Suprapubic skin (tissue), 4 donors: ENCODE measurements at places on chromosomes 13 and 19. TPM values are rescaled to one million over a fixed set of nuclear protein-coding genes. Genes with fewer than 3 reads are reported as not detected.

Gene RNF113B
- not detected for total RNA-seq

DNA sequence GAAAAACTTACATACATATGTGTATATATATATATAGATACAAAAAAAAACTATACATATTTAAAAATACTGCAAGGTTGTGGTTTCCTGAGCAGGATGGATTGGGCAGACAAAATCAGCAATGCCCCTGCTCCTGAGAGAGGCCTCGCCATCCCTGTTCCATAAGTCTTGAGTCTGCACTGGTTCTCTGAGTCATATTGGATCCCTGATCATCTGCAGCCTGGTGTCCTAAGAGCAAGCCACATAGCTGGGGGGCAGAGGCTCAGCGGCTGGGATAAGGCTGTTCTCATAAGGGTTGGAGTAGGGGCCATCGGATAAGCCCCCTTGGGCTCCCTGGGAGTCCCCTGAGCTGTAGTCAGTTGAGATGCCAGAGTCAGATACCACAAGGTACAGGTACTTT lies 3.3 kb downstream of the SWSAP1 start:
- H3K4me1 ChIP-seq = peaks cover 69% of the 10 kb centered on the region
- H3K36me3 ChIP-seq = no peaks in the 10 kb centered on the region
- no peak overlapping the region for H3K4me3 ChIP-seq
- DNase-seq = no peak
- H3K27me3 ChIP-seq = peaks cover 9% of the 10 kb centered on the region
- H3K27ac ChIP-seq = no peak overlapping the region

Gene ZNF813
- total RNA-seq = 2.4 TPM

DNA sequence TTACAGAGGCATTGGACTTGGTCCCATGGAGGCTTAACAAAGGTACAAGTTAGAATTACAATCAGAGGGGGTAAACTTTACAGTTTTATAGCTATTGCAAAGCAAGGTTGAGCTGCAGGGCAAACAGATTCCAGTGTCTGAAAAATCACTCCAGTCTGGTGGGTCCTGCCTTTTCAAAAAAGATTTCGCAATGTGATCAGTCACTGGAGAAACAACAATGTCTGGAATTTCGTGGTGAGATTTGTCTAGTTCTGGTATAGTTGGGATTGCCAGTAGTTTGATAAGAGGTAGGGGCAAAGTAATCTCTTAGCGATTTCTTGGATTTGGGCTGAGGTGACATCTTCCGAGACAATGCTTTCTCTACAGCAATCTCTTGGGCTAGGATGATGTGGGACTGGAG lies 1198.2 kb upstream of the PCDH9 start:
- H3K36me3 ChIP-seq = no peaks in the 10 kb centered on the region
- no peak overlapping the region for H3K4me3 ChIP-seq
- H3K27me3 ChIP-seq = no peaks in the 10 kb centered on the region
- no peak overlapping the region for H3K27ac ChIP-seq
- H3K4me1 ChIP-seq = no peaks in the 10 kb centered on the region

Gene ZNF486
- 8.9 TPM for total RNA-seq

GRCh38 chr13:30382836-30383525 lies 39.3 kb upstream of the UBE2L5 start:
- H3K27ac ChIP-seq = no peak overlapping the region
- H3K4me1 ChIP-seq = peaks cover 5% of the 10 kb centered on the region
- no peaks in the 10 kb centered on the region for H3K36me3 ChIP-seq
- no peak overlapping the region for H3K4me3 ChIP-seq
- DNase-seq = no peak

- no peak for DNase-seq
- peaks cover 13% of the 10 kb centered on the region for H3K4me1 ChIP-seq
- H3K27me3 ChIP-seq = no peaks in the 10 kb centered on the region
- no peak overlapping the region for H3K27ac ChIP-seq
Observed at GRCh38 chr13:42973581-42973980, 18.5 kb downstream of the EPSTI1 start.
